ENCODE measurements at places on chromosomes 1 and 21.

DNA sequence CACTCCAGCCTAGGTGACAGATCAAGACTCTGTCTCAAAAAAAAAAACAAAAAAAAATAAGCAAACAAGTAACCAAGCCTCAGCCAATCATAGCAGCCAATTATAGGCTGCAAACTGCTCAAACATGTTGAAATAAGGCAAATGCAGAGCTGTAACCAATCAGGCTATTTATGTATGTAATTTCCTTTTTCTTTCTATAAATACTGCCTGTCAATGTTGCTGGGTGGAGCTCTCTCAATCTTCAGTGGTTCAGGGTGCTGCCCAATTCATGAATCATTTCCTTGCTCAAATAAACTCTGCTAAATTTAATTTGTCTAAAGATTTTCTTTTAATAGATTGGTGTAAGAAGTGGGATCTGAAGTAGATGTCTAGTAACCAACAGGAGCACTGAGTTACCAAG is 11.6 kb upstream of the CD1D start:
- no peak for DNase-seq

DNA sequence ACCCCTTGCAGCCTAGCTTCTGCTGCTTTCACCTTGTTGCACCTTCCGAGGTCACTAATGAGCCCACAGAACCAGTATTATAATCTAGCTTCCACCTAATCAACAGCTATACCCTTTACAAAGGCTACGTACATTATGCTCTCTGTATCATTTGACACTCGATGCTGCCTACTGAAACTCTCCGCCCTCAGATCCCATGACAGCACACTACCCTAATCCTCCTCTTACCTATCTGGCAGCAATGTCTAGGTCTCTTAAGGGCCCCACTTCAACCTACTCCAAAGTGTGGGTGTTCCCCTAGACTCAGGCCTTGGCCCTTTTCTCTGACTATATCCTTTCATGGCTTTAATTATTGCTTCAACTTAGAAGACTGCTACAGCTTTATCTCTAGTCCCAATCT is 4.8 kb upstream of the MRPS21 start:
- no peak for DNase-seq

GRCh38 chr1:85566890-85567289 is 13.7 kb upstream of the CCN1 start:
- no peak for DNase-seq

GRCh38 chr1:209106237-209106741 is 477.2 kb upstream of the CAMK1G start:
- DNase-seq = no peak

DNA sequence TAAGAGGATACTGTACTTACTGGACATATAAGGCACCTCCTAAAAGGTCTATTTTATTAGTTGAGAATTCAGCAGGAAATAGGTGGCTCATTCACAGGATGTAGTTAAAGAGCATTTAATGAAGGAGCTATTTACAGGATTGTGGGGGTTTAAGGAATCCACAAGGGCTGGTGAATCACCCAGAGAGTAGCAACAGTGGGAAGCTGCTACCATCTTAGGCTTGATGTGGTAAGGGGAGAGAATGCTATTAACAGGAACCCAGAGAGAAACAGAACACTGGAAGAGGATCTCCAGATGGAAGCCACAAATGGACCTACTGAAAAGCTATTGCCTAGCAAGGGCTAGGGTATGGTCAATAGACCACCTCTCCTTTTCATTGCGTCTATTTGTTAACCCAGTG is 52.0 kb upstream of the COL11A1 start:
- DNase-seq = no peak

DNA sequence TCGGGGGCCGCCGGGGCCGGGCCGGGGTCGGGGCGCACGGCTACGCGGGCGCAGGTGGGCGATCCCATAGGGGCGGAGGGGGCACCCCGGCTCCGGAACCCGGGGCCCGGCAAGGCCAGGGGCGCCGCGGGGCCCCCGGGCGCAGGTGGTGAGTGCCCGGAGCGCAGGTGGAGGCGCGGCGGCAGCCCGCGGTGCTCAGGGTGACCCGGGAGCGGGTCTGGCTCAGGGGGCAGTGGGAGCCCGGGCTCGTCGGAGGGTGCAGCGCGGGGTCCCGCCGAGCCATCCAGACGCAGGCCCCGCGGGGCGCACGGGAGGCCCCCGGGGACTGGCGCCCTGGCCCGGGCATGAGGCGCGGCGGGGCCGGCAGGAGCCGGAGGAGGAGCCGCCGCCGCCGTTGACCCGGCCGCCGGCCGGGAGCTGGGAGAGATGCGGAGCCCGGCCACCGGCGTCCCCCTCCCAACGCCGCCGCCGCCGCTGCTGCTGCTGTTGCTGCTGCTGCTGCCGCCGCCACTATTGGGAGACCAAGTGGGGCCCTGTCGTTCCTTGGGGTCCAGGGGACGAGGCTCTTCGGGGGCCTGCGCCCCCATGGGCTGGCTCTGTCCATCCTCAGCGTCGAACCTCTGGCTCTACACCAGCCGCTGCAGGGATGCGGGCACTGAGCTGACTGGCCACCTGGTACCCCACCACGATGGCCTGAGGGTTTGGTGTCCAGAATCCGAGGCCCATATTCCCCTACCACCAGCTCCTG is 489 bp downstream of the CELSR2 start:
- DNase-seq = no peak

DNA sequence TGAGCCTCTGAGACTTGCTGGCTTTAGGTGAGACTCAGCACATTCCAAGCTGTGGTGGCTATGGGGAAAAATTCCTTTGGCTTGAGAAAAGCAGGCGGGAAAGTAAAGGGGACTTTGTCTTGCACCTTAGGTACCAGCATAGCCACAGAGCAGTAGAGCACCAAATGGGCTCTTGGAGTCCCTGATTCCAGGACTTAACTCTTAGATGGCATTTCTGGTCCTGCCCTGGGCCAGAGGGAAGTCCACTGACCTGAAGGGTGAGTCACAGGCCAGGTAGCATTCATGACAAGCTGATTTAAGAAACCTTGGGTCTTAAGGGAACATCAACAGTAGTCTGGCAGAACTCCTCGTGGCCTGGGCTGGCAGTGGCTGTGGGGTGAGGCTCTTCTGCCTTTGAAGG is 344.7 kb downstream of the DUSP10 start:
- no peak for DNase-seq

DNA sequence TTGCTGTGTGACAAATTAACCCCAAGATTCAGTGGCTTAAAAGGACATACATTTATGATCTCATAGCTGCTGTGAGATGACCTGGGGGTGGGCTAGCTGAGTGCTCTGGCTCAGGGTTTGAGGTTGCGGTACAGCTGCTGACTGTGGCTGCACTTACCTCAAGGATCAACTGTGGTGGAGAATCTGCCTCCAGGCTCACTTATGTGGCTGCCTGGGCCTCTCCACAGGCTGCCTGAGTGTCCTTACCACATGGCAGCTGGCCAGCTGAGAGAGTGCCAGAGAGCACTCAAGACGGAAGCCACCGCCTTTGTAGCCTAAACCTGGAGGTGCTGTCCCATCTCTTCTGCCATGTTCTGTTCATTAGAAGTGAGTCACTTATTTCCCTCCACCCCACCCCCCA is 5.7 kb downstream of the LRRC71 start:
- no peak for DNase-seq

- no peak for DNase-seq
Measured at GRCh38 chr1:96520579-96520947, 201.0 kb upstream of the PTBP2 start.

DNA sequence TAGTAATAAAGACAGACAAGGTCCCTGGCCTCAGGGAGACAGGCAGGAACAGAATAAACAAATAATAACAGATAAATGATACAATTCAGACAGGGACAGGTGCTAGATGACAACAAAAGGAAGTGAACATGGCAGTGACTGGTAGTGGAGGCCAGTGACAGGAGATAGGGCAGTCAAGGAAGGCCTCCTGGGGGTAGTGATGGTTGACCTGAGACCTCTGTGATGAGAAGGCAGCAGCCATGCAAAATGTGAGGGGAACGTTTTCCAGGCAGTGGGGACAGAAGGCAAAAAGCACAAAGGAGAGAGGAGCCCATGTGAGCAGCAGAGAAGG is 18.5 kb downstream of the OPTC start:
- DNase-seq = no peak

DNA sequence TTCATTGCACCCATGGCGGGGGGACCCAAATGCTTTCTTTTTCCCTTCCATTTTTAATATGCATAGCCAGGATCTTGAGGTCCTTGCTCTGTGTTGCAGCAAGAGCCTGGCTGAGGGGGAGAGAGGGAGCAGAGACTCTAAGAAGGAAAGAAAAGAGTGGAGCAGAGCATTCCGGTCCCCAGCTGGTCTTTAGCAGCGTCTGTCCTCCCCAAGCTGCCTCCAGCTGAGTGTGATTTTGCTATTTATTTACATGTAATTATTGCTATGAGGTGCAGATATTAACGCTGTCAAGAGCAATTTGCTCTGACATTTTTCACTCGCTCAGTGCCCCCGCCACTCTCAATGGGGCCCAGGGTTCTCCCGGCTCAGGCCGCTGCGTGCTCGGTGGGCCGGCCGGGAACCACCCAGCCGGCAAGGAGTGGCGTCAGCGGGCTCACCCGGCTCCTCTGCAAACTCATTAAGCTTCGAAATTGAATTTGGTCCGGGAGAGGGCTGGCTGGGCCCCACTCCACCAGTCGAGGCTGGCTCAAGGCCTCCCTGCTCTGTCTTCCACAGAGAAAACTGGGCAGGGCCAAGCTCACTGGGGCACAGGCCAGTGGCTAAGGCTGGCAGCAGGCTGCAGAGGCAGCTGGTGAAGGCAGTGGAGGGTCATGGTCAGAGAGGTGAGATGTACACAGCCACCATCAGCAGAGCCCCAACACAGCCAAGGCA is 93.2 kb downstream of the PAX7 start:
- no peak for DNase-seq

GRCh38 chr1:53413175-53414001 is 45.8 kb upstream of the DMRTB1 start:
- no peak for DNase-seq

DNA sequence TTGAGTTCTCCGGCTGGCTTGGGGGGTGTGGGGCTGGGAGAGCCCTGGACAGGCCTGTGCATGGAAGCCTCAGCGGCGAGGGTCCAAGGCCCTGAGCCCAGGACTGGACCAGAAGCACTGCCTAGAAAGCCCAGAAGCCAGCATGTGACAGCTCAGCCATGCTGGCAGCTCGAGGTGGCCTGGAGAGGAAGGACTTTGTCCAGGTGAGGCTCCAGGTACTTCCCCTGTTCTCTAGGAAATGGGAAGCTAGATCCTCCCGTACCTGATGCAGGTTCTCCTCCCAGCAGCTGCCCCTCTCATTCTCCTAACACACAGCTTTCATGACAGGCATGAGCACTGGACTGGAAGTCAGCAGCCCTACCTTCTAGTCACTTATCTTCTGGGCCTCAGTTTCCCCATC is 6.4 kb downstream of the PADI3 start:
- DNase-seq = no peak

DNA sequence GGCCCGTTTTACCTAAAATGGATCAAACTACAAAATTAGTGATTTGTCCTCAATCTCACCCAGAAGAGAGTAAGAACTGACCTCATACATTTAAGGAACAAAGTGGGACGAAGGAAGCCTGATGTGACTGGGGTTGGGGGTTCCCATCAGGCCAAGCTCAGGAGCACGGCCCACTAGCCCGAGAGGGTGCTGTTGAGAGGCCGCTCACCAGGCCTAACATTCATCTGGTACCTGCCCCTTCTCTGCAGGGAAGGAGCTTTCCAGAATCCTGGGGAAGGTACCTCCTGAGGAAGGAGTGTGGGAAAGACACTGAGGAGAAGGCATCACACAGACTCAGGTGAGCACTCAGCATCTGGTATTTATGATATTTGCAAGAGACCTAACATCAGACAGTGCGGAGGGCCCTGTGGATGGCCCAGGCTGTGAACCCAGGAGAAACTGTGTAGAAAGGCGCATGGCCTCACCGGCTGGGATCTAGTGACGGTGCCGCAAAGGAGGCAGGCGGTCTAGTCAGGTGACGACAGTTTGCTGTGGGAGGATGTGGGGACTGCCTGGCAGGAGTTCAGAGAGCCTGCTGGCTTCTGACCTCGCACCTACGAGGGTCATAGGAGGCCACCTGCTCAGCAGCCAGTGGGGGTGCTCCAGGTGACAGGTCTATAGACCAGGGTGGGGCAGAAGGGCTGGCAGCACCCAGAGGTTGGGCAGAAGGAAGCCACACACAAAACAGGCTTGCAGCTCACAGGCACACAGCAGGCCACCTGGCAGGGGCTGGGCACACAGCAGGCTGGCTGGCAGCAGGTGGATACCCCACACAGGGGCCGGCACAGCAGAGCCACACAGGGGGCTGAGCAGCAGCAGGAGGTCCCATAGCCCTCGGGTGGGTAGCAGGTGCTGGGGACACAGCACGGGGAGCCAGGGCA is 543 bp downstream of the KRTAP12-4 start:
- no peak for DNase-seq

Data from right renal pelvis (tissue), 4 donors.